ENCODE measurements at places on chromosomes 7 and 10.

GRCh38 chr10:84179059-84179710 lies 5.6 kb downstream of the GPR15LG start:
- DNase-seq: peak; percentile 31

GRCh38 chr7:55250313-55250712 lies 114.8 kb upstream of the LANCL2 start:
- DNase-seq: no peak

DNA sequence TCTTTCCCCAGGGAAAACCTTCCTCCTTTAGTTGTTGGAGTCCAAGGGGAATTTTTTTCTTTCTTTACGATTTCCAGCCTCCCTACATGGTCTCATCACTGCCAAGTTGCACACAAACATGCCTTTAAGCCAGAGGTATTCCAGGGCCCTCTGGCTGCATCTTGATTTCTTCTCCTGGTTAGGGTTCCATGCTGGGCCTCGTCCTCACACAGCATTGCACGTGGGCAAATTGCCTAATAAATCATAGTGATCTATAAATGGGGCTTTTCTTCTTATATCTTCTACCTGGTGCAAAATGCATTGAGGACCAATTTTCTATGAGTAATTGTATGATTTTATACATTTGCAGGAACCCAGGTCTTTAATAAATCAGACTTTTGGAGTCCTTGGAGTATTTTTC lies 284.2 kb downstream of the C7orf25 start:
- DNase-seq: no peak

DNA sequence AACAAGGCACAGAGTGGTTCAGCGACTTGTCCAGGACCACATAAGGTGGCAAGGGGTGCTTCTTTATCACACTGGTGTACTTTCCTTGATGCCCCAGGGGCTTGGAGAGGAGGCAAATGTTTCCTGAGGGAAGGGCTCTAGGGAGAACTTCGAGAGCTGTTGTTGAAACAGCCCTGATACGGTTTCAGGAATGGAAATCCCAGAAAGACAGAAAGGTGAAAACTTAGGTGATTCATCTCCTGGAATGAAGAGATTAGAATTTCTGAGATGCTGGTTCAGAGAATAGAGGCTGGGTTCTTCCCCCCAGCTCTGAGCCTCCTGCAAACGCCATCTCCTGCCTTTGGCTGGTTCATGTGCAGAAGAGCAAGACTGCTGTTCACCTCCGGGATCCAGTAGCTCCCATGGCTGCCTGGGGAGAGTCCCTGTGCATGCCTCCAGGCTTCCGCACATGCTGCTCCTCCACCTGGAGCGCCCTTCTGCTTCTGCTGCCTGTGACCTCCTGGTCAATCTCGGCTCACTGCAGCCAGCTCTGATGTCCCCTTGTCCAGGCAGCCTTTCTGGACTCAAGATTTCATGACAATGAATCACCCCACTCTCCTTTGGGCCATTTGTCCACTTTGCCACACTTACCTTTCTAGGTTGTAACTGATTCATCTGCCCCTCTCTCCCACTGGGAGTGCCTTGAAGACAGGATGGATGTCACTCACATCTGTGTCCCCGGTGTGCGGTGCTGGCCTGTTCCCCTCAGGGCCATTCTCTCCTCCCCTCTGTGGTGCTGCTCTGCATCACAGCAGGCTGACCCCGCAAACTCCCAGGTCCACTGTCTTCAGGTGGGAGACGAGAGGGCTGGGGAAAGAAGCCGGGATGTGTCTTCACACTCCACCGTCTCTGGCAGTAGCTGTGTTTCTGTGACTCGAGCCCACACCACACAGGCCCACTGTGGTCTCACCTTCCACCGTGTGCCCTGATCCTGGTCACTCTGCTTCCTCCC lies 3.6 kb upstream of the CDH23 start:
- no peak for DNase-seq

- no peak for DNase-seq
Measured at GRCh38 chr10:99779335-99779734, 3.1 kb upstream of the ABCC2 start.

GRCh38 chr10:119309423-119309770 lies 102.0 kb downstream of the GRK5 start:
- DNase-seq: no peak

DNA sequence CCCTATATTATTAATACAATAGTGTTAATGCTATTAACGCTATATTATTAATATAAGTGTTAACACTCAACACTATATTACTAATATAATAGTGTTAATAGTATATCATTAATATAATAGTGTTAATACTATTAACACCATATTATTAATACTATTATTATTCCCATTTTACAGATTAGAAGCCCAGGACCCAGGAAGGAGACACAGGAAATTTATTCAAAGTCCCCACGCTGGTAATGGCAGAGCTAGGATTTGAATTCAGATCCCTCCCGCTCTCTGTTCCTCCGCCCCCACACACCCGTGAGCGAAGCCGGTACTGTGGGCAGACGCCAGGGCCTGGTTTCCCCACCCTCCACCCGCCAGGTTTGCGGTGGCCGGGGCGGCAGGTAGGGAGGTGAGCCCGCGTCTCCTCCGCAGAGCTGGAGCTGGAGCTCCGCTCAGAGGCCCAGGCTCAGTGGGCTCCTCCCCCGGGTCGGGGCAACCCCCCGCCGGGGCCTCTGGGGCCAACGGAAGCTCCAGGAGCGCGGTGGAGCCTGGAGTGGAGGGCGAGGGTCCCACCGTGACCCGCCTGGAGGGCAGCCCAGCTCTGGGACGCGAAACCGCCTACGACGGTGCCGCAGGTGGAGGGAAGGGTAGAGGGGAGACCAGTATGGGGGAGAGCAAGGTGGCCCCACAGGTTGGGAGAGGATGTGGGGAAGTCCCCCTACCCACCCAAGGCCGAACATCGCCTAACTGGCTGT lies at the start of gene TMEM225B:
Gene TMEM225B (plus strand): TSS at position 506 of the 740 bp plus-strand sequence. CDS start 6,122 bp downstream, outside the sequence.
- no peak for DNase-seq

GRCh38 chr7:2393706-2394105 lies 9.7 kb upstream of the CHST12 start:
- no peak for DNase-seq

Data from nucleus accumbens (tissue), 56 donors.